Inflammatory macrophage (primary cell): ENCODE measurements at places on chromosomes 12 and 14.
A peak's percentile ranks its signal among the peaks of the same experiment; 100 is the strongest.

DNA sequence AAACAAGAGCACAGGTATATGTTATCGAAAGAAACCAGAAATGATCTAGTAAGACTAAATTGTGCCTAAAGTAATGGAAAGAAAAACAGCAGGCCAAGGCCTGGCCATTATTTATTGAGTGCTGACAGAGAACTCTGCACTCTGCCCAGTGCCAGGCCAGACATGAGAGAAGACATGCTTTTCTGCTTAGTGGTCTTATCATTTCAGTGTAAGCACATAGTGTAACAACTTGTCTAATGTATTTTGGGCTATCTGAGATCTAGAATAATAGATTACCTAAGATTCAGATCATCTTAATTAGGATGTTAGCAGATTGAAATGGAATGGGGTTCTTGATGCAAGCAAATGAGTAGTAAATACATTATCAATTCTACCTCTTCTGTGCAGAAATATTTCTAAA lies 278.3 kb downstream of the AKAP6 start:
- no peak for DNase-seq

- no peak for DNase-seq
These were observed 154.1 kb downstream of the ZNF664 start for GRCh38 chr12:124126950-124127655.

DNA sequence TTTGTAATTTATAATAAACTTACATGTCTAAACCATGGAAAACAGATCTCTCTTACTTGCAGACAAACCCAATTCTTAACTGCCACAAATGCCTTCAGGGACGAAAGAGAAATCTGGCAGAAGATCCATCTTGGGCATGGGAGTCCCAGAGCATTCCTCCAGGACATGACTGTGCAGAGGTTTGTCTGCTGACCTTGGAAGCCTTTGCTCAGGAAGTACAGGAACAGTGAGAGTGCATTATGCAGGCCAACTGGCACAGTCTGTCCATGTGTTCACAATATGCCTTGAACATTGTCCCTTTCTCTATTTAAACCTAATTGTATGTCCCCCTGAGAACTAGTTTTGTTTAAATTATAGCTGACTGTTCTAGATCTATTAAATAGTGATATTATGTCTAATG lies 467.1 kb downstream of the ATP23 start:
- no peak for DNase-seq

GRCh38 chr12:108712925-108713203 lies 18.5 kb downstream of the CORO1C start:
- no peak for DNase-seq

DNA sequence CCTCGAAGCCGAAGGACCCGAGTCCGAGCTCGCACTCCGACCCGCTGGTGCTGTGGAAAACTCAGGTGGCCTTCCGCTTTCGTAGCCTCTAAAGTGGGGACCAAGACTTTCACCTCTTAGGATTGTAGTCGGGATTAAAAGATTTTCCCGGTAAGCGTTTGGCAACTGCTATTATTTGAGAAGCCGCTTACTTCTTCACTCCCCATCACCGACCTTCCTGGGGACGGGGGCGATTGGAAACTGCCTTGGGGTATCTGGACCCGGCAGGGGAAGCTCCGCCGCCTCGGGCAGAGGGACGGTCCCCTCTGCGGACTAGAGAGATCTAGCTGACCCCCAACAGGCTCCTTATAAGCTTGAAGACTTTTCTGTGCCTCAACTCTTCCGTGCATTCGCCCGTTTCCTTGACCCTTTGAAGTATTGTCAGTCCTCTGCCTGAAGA lies 659 bp downstream of the TRAFD1 start:
- no peak for DNase-seq

DNA sequence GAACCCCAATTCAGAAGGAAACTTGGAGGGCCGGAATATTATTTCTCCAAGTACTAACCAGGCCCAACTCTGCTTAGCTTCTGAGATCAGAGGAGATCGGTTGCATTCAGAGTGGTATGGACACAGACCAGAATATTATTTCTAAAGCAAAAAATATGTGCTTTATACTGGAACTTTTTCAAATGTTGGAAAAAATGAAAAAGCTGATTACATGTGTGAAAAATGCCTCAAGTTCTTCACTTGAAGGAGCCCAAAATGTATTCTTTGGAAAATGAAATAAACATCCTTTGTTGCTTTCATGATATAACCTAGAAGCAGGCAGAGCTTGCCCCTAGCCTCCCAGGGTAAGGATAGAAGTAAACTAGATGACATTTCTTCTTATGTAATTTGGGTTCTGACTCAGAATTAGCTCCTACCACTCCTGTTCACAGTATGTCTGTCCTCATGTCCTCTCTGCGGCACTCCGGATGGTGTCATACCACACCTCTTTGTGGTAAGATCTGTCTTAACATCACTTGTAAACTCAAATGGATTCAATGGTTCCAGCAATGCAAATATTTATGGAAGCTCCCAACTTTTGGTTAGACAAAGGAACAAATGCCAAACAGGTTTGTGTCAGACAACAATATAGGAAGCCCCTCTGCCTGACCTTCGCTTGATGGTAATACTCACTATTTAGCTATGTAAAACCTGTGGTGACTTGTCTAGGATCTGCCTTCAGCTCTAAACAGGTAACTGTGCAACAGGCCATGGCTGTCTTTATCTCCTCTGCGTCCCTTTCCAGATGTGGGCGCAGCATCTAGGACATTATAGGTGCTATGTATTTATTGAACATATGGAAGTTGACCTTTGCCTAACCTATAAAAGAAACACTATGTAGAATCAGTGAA lies 178.5 kb downstream of the SSPN start:
- DNase-seq, result peak; percentile 51

GRCh38 chr14:21014761-21015190 lies 10.1 kb downstream of the NDRG2 start:
- DNase-seq, result peak; percentile 91

DNA sequence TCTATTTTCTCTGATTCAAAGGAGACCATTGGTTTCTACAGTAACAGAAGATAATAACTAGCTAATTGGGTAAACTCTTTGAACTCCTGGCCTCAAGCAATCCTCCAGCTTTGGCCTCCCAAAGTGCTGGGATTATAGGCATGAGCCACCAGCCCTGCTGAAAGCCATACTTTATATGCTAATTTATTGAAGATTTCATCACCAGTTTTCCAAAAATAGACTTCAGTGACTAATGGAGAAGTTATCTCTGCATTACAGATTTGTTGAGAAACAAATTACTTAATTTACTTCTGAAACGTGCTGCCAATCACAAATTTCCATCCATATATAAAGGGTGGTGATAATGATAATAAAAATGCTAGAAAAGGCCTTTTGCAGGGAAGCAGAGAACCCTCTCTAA lies 1758.1 kb upstream of the SEL1L start:
- DNase-seq, result no peak

- peak; percentile 83 for DNase-seq
These were observed 18.5 kb downstream of the NCOR2 start for GRCh38 chr12:124548854-124549378.

DNA sequence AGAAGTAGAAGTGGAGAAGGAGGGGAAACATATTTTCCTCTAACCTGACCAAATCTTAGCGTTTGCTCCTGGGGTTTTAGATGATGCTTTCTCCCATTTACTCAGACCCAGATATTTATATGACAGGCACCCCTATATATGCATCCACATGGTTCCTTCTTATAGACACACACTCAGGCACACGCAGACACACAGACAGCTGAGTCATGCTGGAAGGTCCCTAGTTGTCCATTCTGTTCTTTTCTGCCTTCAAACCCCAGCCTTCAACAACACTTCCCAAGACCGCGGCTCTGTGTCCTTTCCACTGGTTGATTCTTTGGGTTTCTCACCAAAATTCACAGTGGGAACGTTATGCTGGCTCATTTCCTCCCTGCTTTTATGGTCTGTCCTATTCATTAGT lies 52.1 kb downstream of the HSPB8 start:
- no peak for DNase-seq

DNA sequence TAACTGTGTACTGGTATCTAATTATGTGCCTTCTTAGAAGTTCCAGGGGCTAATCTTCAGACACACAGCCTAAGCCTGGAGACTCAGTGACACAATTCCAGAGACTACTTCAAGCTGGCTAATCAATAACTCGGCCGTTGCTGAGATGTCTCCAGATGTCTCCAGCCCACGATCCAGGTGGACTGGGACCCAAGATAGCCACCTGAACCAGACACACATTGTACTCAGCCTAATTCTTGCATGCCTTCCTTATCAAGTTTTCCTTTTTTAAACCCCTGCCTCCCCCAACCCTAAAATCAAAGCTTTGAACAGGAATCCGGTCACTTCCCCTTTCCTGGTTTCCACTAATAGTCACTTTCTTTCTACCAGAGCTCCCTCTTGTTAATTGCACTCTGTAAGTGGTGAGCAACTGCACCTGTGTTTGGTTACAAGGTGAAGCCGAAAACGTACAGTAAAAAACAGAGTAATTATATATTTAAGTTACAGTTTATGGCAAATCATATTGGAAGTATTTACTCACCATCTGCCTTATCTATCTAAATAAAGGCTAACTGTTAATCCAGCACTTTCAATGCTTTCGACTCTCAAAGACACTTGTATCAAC lies 39.8 kb upstream of the PTGDR start:
- DNase-seq, result no peak

DNA sequence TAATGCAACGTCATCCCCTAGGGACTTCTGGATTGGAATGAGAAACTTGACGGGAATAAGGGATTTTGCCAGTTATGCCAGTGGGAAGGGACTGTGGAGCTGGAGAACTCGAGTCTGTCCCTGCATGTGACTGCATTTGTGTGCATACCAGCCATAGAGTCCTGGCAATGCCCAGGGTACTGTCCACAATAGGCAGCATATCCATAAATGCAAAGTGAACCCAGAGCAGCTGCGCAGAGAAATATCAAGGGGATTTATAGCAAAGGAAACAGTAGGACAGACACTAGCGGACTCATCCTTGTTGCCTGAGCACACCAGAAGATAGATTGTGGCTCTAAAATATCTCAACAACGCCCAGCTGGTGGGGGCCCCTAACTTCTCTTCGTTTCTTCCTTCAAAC lies 247.1 kb upstream of the SRRM4 start:
- no peak for DNase-seq

GRCh38 chr12:63419154-63419553 lies 249.1 kb downstream of the DPY19L2 start:
- DNase-seq, result no peak

DNA sequence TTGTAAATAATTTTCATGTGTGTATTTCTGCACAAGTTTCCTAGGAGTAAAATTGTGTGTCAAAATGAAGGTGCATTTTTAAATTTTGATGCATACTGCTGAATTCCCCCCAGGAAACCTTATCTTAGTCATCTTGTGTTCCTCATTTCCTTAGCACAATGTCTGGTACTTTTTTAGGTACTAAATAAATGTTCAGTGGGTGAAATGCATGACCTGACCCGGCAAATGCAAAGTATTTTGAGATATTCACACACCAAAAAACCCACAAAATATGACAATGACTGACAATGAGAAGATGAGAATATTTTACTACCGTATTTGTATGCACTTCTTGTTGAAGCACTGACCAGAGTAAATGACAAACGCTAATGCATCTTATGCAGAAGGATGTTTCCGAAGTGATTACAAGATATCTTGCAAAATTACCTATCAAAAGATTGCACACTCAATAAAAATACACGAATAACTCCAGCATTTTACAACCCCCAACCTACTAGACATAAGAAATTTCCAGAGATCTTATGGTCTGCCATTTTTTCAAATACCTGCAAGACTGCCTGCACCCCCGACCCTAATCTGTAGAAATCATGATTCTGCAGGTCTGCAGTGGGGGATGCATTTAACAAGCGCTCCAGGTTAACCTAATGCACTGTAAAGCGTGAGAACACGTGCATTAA lies 895 bp upstream of the PRKAB1 start:
- DNase-seq, result peak; percentile 12
